ENCODE measurements at places on chromosomes 1 and 21.

- DNase-seq, result no peak
Observed at GRCh38 chr1:78298349-78298748, 192.4 kb upstream of the PTGFR start.

DNA sequence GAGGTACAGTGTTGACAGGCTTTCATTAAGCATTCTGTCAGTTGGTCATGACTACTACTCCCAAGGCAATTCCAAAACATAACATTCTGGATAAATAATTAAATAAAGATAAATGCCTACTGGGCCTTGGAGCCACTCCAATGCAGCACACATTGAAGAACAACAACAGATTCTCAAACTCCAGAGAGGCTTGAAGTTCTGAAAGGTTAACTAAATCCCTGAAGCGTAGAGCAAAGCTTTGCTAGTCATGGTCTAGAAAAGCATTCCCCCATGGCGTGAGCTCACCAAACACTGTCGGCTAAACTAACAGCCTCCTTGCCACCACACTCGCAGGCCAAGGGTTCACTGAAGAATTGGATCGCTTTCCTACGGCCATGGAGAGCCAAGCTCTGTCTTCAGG lies 268.0 kb downstream of the ATG4C start:
- DNase-seq, result no peak

- DNase-seq, result no peak
Observed at GRCh38 chr1:66730462-66730861, 21.8 kb upstream of the DYNLT5 start.

DNA sequence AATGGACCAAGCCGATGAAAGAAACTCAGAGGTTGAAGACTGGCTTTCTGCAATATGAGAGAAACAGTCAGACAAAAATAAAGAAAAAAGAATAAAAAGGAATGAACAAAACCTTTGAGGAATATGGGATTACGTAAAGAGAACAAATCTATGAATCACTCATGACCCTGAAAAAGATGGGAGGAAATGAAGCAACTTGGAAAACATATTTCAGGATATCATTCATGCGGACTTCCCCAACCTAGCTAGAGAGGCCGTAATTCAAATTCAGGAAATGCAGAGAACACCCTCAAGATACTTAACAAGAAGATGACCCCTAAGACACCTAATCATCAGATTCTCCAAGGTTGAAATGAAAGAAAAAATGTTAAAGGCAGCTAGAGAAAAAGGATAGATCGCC lies 705.3 kb upstream of the CHRM3 start:
- no peak for DNase-seq

DNA sequence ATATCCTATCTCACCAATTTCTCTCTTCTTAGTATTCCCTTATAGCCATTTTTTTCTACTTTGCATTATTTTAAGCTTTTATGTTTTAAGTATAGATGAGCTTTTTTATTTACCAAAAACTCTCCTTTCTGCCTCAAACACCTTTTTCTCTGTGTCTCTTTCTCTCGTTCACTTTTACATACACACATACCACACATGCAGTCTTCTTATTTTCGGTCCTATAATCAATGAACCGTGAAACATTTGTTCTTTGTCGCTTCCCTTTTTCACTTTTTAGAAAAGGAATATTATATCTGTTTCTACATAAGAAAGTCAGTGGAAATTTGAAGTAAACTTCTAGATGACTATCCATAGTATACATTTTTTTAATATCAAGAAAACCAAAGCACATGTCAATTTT lies 183.2 kb downstream of the MRPL39 start:
- no peak for DNase-seq

DNA sequence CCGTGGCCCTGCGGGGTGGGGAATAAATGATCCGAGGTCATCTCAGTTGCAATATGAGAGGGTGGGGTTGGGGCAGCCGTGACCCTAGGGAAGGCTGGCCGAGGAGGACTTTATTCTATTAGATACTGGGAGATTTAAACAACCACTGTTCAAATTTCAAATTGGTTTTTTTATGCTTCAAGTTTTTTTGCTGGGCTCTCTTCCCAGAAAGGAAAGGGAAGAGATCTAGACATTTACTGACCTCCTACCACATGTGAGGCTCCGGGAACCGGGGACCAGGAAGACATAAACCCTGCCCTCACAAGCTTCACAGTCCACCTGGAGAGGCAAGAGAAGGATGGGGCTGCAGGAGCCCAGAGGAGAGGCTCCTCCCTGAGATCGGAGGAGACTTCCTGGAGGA lies 207.3 kb downstream of the FOXD2 start:
- DNase-seq, result no peak

- DNase-seq, result no peak
Observed at GRCh38 chr1:6898974-6899539, 113.8 kb downstream of the CAMTA1 start.

DNA sequence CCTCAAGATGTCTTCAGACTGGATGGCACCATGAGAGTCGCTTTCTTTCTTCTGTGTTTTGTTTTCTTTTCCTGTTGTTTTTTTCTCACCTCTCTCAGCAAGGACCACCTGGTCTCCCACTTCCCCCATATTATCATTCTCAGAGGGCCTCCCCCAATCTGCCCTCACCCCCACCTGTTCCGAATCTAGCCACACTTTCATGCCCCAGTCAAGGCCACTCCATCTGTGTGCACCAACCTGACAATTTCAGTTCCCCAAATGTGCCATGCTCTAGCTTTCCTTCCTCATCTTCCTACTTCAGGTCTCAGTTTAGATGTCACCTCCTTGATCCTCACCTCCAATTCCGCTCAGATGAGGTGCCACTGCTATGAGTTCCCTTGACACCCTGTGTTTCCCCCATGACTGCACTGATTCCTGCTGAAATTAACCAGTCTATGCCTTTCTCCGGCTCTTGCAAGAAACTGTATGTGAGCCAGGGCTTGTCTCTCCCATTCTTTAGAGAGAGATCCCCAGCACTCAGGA lies 146.2 kb downstream of the PLPP3 start:
- no peak for DNase-seq

DNA sequence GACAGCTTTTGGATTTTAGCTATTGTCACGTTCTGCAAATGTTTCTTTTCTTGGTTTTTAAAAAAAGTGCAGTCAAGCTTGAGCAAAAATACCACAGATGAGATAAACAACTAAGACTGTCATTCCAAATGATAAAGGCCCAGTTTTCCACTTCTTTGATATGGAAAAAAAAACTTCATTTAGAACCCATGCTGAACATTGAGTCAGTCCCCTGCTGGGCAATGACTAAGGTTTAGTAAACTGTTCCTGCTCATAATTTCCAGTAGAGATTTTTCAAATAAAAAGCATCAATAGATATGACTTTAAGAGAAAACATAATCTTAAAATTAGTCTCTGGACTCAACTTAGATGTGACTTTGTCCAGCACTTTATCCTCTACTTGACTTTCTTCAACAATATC lies 167.9 kb upstream of the C8B start:
- DNase-seq, result no peak

GRCh38 chr1:66546047-66546810 lies 12.3 kb downstream of the SGIP1 start:
- DNase-seq, result no peak

DNA sequence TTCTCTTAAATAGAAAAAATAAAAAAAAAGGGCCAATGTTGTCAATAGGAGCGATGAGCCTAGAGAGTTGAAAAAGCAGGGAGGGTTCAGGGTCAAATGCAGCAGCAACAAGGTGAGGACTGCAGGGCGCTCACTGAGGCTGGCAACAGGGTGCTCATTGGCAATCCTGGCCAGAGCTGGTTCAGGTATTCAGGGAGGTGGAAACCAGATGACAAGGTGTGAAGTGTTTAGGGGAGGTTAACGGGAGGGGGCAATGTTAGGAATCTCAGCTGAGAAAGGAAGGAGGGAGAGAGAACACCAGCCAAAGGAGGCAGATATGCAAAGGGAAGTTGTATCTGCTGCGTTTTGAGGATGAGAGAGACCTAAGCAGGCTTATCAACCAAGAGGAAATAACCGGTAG lies 129.8 kb upstream of the DAB1 start:
- DNase-seq, result no peak

DNA sequence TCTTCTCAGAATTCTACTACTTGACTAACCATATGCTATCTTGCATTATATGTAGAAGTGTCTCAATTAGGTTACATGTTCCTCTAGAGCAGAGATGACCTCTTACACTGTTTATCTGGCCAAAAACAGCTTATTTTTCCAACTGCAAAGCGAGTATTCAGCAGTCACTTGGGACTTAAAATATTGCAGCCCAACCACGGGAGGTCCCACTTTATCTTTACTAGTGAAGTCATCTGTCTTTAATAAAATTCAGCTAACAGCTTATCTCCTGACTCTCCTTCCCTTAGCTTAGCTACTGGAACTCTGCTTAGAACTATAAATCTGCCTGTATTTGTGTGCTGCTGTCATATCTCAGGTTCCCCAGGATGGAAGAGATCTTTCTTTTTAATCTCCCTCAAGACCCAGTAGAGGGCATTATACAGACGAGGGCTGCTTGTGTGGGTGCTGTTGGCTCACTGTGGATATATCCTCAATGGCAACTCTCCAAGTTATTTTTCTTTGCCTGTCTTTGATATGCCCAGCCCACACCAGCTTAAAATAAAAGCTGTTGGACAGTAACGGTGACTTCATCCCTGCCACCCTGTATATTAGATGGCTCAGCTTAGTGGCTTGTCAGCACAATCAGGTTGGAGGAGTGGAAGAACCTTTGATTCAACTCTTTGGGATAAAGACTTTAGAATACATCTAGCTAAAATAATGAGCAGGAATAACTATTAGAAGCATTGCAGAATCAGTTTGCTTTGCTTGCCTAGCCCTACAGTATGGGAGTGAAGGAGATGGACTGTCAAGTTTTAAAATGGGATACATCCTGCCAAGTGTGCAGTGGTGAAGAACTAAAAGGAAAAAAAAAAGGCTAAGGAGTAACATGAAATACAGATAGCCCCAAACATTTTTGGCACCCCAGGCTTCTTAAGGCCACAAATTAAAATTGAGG lies 9.6 kb downstream of the ENSA start:
- peak; percentile 62 for DNase-seq

DNA sequence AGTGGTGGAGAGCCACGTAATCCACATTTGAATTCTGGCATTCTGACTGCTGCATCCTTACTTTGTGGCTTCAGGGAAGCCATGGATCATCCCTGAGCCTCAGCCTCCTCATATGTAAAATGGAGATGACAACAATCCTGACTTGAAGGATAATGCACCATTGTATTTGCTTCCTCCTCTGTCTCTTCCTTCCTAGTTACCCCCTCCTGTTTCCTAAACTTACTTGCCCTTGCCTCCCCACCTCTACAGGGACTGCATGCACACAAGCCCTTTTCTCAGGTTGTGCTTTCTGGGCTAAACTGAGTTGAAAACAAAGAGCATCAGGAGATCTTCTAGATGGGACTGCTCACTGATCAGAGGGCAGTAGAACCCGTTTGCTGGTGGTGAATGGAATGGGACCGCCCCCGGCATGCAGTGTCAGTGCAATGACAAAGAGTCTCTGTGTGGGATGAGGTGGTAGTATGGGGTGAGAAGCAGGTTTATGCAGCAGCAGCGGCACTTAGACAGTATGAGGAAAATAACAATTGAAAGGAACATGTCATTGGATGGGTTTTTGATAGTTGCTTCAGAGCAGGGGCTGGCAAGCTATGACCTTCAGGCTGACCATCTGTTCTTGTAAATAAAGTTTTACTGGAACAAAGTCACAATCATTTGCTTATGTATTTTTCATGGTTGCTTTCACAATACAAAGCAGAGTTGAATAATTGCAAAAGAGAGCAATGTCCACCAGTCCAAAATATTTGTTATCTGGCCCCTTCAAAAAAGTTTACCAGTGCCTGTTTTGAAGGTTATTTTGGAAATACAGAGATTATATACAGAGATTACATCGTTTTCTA lies 6.1 kb upstream of the ADAMTS1 start:
- DNase-seq, result no peak

- no peak for DNase-seq
Observed at GRCh38 chr1:167949785-167950184, 12.9 kb upstream of the MPC2 start.

DNA sequence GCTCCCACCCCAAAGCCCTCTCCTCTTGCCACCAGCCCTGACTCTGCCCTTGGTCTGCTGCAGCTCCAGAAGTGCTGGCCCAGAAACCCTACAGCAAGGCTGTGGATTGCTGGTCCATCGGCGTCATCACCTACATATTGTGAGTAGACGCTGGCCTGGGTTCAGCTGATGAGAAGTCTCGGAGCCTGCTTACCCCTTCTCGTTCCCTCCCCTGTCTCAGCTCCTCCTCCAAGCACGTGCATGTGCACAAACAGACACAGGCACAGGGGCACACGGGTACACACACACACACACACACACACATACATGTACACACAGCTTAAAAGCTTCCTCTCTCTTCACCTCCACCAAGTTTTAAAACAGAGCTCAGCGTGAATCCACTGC lies 24.3 kb downstream of the CAMK1G start:
- DNase-seq, result no peak

DNA sequence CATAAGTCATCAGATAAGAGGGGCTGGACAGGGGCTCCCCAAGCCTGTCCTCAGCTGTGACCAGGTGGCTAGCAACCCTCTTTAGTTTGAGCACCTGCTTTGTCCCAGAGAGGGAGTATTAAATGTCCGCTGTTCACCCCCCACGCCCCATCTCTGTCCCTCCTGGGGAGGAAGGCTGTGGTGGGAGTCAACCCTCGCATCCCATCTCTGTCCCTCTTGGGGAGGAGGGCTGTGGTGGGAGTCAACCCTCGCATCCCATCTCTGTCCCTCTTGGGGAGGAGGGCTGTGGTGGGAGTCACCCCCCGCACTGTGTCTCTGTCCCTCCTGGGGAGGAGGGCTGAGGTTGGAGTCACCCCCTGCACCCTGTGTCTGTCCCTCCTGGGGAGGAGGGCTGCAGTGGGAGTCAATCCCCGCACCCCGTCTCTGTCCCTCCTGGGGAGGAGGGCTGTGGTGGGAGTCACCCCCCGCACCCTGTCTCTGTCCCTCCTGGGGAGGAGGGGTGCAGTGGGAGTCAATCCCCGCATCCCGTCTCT lies 72.6 kb upstream of the ABCG1 start:
- DNase-seq, result no peak

DNA sequence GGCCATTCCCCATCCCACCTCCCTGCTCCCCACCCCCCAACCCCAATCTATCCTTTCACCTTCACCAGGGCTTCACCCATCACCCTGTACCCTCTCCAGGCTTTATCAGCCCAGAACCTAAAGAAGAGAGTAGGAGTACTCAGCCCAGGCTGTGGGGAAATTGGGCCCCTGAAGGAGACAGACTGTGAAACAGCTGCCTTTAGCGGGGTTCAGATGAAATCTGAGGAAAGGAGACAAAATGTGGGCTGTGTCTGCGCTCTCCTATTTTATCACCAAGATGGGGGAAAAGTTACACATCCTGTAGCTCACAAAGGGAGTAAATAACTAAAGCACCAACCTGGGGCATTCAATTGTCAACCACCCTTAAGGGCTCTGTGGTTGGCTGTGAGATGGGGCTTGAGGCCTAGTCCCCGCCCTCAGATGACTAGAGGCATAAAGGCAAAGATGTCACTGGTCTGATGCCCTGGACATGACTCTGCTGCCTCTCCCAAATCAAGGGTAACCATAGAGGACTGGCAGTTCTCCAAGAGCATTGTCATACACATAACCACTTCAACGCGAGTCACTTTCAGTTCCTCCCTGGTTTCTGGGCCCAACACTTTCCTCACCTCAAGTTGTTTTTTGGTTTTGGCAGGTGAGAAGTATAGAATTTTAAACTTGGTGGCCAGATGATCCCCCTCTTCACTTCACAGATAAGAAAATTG lies 30.0 kb downstream of the SLC27A3 start:
- peak; percentile 91 for DNase-seq

All from erythroblast (primary cell).